ENCODE measurements at places on chromosomes 2 and 18. TPM values are rescaled to one million over a fixed set of nuclear protein-coding genes. Genes with fewer than 3 reads are reported as not detected.
A peak's percentile ranks its signal among the peaks of the same experiment; 100 is the strongest.

DNA sequence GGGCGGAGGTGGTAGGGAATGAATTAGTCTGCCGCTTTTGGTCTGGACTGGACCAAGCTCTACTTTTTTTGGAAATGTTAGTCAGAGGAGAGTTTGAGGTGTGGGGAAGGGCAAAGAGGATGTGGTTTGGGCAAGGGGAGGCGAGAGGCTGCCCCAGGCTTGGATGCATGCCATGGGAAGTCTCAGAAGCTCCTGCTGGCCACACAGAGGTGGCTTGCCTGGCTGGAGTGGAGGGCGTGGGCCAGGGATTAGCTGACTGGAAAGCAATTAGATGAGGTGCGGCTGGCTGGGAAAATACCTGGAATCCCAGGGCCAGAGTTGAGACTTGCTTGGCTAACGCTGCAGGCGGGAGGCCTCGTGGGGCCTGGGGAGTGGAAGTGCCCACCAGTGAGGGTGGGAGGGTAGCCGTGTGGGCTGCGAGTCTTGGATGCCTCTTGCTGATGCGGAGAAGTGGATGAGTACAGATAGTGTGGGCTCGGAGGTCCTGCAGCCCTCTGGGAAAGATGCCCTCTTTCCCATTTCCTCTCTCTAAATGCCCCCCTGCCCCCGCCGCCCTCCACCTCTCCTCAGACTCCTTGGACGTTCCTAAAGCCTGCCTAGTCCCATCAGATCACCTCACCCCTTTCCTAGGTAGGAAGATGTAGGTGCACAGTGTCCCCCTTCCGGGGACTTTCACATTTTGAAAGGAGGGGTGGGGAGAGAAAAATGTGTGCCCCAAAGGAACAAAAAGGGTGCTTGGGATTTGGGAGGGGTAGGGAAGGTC is 117.6 kb downstream of the SMAD7 start:
- H3K4me3 ChIP-seq = peak overlapping the region; percentile 6
- no peaks in the 10 kb centered on the region for H3K36me3 ChIP-seq
- peak overlapping the region; percentile 33 for H3K27ac ChIP-seq
- peaks cover 6% of the 10 kb centered on the region for H3K4me1 ChIP-seq
- DNase-seq = peak; percentile 57
- H3K27me3 ChIP-seq = no peaks in the 10 kb centered on the region

GRCh38 chr2:107932979-107933378 is 53.3 kb upstream of the SLC5A7 start:
- DNase-seq = no peak
- H3K4me3 ChIP-seq = no peak overlapping the region
- H3K36me3 ChIP-seq = no peaks in the 10 kb centered on the region

Gene TSGA10
- 40.2 TPM for total RNA-seq

DNA sequence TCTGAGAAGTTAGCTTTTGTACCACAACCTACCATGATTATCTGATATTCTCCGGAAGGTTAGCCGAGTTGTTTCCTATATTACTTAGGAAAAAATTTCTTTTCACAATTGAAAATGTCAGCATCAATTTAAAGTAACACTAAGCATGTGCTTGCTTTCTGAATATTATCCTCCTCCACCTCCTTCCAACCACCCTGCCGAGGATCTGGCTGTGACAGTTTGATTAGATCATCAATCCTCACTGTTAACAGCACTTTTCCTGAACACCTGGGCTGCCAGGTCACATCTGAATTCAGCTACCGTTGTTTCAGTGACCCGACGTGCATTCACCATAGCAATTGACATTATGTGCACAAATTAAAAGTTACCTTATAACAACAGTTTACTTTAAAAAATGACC is 207.0 kb downstream of the ZNF407 start:
- H3K4me3 ChIP-seq = no peak overlapping the region
- H3K27ac ChIP-seq = no peak overlapping the region
- DNase-seq = no peak
- no peaks in the 10 kb centered on the region for H3K36me3 ChIP-seq
- no peaks in the 10 kb centered on the region for H3K27me3 ChIP-seq
- H3K4me1 ChIP-seq = no peaks in the 10 kb centered on the region

DNA sequence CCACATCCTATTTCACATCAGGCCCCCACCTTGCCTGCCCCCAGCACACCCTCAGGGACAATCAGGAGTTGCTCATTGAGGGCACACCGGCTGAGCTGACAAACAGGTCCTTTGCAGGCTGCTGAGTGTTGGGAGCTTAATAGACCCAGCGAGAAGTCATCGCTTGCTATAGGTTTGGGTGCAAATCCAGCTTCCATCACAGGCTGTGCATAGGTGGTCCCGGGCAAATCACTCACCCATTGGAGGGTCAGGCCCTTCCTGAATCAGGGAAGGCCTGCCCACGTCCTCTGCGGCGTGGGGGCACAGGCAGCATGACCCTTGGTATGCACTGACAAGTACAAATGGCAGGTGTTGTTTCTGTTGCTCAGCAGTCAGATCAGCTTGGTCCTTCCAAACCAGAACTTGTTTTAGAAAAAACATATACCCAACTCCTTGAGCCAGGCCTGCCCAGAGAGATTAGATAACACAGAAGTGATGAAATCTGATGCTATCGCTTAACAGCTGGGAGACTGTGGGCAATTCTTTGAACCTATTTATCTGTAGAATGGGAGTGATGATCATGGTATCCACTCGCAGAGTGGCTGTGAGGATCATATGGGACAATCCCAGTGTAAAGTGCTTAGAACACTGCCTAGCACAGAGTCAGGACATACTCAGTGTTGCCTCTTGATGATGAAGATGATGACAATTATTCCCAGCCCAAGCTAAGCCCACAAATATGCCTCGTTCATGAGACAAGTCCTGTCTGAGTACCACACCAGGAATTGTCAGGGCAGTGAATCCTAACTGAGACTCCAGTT is 34.9 kb downstream of the SMAD7 start:
- DNase-seq = no peak
- H3K27ac ChIP-seq = no peak overlapping the region
- H3K4me3 ChIP-seq = no peak overlapping the region
- no peaks in the 10 kb centered on the region for H3K4me1 ChIP-seq

- no peak overlapping the region for H3K4me3 ChIP-seq
- no peaks in the 10 kb centered on the region for H3K36me3 ChIP-seq
- no peak overlapping the region for H3K27ac ChIP-seq
- no peak for DNase-seq
- H3K27me3 ChIP-seq = no peaks in the 10 kb centered on the region
Measured at GRCh38 chr2:73128841-73129535, 16.2 kb upstream of the RAB11FIP5 start.

DNA sequence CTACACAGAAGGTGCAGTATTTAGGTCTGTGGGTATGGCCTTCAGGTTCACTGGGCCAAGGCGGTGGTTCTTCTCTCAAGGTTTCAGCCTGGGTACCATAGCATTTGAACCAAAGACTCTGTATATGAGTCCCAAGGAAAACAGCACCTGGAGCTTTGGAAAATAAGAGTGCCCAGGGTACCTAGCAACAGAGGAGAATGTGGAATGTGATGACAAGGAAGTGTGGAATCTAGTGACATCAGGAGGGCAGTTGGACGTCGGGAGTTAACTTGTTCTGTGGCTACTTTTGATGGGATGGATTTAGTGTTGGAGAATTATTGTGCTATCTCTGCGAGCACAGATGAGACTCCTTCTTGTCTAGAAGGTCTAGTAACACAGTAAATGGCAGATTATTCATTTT is 201.2 kb downstream of the NOL4 start:
- no peaks in the 10 kb centered on the region for H3K27me3 ChIP-seq
- no peak overlapping the region for H3K27ac ChIP-seq
- no peak overlapping the region for H3K4me3 ChIP-seq
- H3K4me1 ChIP-seq = no peaks in the 10 kb centered on the region
- DNase-seq = no peak

GRCh38 chr2:219459460-219460311 is 25.0 kb downstream of the SPEG start:
- H3K4me1 ChIP-seq = peaks cover 6% of the 10 kb centered on the region
- no peak for DNase-seq
- H3K27me3 ChIP-seq = no peaks in the 10 kb centered on the region

DNA sequence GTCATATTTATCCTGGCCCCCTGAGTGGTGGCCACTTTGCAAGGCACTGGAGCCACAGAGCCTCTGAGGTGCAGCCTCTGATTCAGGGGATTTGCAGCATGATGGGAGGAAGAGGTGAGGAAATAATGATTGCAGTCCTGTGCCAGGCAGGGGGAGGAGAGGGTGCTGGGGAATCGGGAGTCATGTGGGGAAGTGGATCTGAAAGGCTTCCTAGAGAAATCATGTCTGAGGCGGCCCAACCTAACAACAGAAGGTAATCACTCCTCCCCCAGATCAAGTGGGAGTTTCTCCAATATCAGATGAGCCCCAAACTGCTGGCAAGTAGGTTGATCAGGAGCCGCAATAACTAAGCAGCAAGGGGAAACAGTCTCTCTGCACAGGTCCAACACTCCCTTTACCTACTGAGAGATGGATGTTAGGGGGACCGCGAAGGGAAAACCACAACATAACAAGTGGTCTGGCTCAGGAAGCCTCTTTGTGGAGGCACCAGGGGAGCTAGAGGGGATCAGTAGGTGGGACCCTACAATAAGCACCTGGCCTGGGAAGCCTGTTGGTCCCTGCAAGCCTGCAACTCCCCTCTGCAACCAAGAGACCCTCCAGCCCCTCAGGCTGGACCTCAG is 71.8 kb upstream of the NPAS2 start:
- H3K27ac ChIP-seq = no peak overlapping the region
- DNase-seq = no peak
- H3K4me1 ChIP-seq = no peaks in the 10 kb centered on the region
- H3K36me3 ChIP-seq = no peaks in the 10 kb centered on the region
- H3K27me3 ChIP-seq = peaks cover 7% of the 10 kb centered on the region

- no peak overlapping the region for H3K4me3 ChIP-seq
- no peaks in the 10 kb centered on the region for H3K27me3 ChIP-seq
- no peak overlapping the region for H3K27ac ChIP-seq
Measured at GRCh38 chr2:197839327-197839726, 34.9 kb downstream of the PLCL1 start.

Gene DSG1
- total RNA-seq = 2.6 TPM

DNA sequence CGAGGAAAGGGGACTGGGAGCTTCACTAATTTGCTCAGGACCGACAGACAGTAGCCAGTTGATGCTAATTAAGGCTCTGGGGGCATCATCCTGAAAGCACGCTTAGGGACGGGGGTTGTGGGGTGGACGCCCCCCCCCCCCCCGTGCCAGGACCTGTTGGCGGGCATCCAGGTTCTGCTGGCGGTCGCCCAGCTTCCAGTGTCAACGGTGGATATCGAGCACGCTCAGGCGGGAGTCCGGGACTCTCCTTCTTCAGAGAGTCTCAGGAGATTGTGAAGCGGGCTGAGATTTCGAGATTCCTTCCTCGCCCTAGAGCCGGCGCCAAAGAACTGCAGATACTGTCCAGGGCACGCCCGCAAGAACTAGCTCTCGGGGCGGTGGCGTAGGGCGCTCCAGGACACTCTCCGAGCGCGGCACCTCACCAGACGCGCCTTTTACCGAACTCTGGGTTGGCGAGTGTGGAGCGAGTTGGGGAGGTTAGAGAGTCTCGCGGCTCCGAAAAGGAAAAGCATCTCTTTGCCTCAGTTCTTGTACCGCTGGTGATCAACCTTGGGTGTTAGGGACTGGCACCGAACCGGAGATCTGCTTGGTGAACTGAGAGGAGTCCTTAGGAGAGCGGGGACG is 5.6 kb downstream of the RAX start:
- peaks cover under 1% of the 10 kb centered on the region for H3K27me3 ChIP-seq
- H3K4me1 ChIP-seq = no peaks in the 10 kb centered on the region
- H3K27ac ChIP-seq = no peak overlapping the region
- DNase-seq = no peak

Measured in breast epithelium (tissue), 4 donors.